Activated T-helper 1 cell treated with anti-CD3 and anti-CD28 coated beads, Interleukin-2, amount 50 U/mL, for 16 hours (primary cell): ENCODE measurements at places on chromosomes 4 and X.

- no peak for DNase-seq
Observed at GRCh38 chrX:45240301-45240700, 39.6 kb upstream of the DIPK2B start.

DNA sequence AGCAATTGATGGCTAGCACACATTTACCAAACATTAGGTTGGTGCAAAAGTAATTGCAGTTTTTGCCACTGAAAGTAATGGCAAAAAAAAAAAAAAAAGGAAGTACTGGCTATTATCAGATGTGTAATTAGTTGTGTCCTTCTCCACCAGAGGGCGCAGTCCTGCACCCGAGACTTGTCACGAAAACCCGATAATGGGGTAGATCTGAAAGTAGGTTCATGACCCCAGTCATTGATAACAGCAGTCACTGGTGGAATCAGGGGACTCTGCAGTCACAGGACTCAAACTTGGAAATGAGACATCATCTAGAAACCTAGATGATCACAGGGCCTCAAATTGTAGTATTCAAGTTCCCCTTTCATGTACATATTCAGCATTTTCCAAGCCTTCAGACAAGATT, 13.1 kb upstream of the ACOT9 start:
- peak; percentile 24 for DNase-seq

- DNase-seq, result no peak
Observed at GRCh38 chr4:16240300-16240699, 14.0 kb upstream of the TAPT1 start.

- no peak for DNase-seq
Observed at GRCh38 chr4:113080050-113080449, 30.6 kb downstream of the ANK2 start.

- DNase-seq, result no peak
Observed at GRCh38 chr4:80101071-80101791, 28.2 kb upstream of the ANTXR2 start.

DNA sequence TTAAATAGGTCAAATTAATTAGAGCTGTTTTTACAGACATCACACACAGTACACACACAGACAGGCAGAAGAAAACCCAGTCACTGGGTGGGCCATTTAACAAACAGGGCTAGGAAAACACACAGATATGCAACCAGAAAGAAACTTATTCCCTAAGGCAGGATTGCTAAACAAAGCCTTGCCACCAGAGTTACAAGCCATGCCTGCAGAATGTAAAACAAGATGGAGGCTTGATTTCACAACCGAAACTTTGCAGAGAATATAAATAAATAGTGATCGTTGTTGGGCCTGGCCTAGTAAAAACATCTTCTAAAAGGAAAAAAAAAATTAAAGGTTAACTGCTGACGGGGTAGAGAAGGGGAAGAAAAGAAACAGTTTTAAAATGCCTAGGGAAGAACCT, 212.3 kb downstream of the NAP1L3 start:
- DNase-seq, result no peak

- no peak for DNase-seq
Observed at GRCh38 chrX:136828830-136829229, 48.1 kb upstream of the ARHGEF6 start.

DNA sequence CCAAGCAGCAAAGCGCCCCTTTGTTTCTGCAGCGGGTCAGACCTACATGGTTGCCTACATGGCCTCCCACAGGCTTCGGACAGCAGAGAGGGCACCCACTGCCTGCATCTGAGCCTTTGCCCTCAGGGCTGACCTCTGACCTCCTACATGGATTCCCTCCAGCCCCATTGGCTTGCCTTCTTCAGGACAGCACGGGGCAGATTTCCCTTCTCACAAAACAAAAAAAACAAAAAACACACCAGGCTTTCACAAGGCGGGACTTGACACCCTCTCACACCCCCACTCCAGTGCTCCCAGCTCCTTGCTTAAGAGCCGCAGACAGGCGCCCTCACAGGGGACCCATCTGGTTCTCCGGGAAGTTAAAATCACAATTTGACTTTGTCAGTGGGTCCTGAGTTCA, 32.9 kb downstream of the ZFYVE28 start:
- DNase-seq, result no peak

GRCh38 chr4:15144249-15144966, 142.1 kb downstream of the CPEB2 start:
- no peak for DNase-seq

DNA sequence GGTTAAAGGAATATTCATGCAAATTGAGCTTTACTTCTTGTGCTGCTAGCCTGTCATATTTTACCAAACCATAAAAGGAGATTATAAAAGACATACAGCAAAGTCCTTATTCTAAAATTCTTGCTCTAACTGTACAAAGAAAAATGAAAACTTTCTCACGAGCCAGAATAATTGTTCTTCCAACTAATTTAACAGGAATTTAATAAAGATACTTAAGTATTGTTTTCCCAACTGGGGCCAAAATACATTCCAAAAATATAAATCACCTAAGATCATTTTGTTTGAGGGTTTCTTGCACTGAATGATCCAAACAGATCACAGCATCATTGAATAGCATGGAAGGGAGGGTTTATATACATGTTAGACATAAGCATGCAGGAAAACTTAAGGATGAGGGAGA, 127.1 kb upstream of the PCDH18 start:
- no peak for DNase-seq

- DNase-seq, result no peak
Observed at GRCh38 chrX:22135171-22135711, 103.1 kb downstream of the PHEX start.

- DNase-seq, result peak; percentile 97
Observed at GRCh38 chr4:8440492-8441311, at the start of the genes ACOX3 and TRMT44. ACOX3 (minus strand) TSS chr4:8440723; CDS start chr4:8416521, 24,202 bp downstream. TRMT44 (plus strand) TSS chr4:8440777; CDS start chr4:8440823, 46 bp downstream.

DNA sequence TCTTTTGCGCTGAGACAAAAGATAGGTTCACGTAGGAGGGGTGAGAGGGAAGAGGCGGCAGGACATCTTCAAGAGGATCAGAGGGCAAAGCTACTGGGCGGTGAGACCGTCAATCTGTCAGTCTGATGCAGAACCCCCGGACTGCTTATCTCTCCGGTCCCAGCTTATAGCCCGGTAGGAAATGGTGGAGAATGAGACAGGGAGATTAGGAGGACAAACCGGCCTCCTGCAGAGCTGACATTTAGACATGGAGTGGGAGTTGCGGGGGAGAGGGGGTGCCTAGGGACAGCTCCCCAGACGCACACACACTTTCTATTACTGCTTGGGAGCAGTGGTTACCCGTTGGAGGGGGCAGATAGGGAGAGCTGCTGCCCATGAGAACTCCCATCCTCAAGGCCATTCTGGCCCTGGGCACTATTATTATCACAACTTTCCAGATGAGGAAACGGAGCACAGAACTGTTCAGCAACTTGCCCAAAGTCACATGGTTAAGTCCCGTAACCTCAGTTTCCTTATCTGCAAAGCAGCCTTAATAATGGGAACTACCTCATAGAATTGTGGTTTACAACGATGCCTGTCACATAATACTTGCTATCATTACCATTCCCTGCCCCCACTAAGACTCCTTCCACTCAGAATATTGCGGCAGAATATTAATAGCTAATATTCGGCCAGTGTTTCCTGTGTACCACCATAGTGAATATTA, 1.1 kb upstream of the HDAC6 start:
- DNase-seq, result no peak

DNA sequence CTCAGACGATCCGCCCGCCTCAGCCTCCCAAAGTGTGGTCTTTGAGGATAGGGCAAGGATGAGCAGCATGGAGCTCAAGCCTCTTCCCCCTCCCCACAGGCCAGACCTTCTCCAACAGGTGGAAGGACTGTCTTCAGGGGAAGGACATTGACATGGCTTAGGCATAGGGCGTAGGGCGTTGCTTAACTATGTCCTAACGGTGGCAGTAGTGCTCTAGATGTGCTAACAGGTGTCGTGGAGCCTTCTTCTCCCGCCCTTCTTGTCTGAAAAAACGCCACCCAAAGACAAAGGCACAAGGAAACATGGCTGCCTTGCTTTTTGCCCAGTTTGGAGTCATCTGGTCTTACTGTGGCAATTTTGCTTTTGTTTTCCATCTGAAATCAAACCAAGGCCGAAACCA, 219.8 kb downstream of the OR13H1 start:
- DNase-seq, result peak; percentile 70

- peak; percentile 53 for DNase-seq
Observed at GRCh38 chr4:75939890-75940691, 722 bp downstream of the NAAA start.

GRCh38 chr4:140732780-140733179, 23.4 kb downstream of the TBC1D9 start:
- no peak for DNase-seq

DNA sequence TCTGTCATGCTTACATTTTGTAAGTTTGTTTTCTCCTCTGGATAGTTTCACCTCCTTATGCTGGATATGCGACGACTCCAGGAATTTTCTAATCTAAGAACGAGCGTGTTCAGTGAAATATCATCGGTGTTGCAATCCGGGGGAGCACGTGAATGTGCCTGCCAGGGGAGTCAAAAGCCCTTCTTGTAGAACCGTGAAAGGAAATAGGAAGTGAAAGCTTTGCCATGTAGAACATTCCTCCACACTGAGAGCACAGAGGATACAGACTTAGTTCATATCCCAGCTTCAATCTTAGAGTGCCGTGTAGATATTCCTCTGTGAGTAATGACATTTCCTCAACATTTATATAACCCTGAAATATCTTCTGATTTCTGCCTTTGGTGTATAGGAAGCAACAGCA, 121.2 kb downstream of the VEGFC start:
- DNase-seq, result no peak

DNA sequence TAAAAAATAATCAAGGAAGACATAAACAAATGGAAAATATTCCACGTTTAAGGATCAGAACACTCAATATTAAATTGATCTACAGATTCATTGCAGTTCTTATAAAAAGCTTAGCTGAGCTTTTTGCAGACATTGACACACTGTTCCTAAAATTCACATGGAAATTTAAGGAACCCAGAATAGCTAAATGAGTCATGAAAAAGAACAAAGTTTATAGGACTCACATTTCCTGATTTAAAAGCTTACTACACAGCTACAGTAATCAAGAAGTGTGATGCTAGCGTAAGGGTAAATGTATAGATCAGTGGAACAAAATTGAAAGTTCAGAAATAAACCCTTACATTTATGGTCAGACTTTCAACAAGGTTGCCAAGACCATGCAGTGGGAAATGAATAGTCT, 33.1 kb downstream of the NSUN7 start:
- DNase-seq, result no peak

DNA sequence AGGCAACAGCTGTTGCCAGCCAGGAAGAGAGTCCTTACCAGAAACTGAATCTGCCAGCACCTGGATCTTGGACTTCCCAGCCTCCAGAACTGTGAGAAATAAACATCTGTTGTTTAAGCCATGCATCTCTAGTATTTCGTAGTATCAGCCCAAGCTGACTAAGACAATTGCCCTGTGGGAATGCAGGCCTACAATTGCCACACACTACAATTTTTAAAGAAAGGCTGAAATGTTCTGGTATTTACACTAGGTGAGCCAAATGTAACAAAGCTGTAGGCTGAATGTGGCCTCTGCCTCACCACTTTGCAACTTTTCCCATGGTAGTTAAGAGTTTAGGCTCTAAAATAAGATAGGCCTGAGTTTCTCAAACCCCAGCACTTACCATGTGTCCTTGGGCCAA, 59.1 kb downstream of the SPATA18 start:
- no peak for DNase-seq

DNA sequence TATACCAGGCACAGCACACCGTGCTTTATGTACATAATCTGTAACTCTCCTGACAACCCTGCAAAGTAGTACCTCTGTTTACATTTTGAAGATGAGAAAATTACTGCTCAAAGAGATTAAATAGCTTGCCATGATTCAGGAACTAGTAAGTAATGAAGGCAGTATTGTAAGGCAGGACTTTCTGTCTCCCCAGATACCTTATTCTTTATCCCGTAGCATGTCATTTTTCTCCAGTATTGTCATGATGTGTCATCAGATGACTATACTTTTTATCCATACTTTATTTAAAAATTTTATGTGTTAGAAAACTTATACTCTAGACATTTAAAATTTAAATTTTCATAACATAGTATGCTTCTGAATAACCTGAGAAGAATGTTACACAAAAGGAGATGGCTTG, 188.3 kb upstream of the NUDT6 start:
- DNase-seq, result no peak

GRCh38 chr4:19358015-19358414, 893.7 kb upstream of the SLIT2 start:
- DNase-seq, result no peak

GRCh38 chr4:109234596-109234995, 67.9 kb downstream of the COL25A1 start:
- DNase-seq, result no peak

GRCh38 chrX:104432321-104432720, 133.7 kb upstream of the IL1RAPL2 start:
- no peak for DNase-seq

DNA sequence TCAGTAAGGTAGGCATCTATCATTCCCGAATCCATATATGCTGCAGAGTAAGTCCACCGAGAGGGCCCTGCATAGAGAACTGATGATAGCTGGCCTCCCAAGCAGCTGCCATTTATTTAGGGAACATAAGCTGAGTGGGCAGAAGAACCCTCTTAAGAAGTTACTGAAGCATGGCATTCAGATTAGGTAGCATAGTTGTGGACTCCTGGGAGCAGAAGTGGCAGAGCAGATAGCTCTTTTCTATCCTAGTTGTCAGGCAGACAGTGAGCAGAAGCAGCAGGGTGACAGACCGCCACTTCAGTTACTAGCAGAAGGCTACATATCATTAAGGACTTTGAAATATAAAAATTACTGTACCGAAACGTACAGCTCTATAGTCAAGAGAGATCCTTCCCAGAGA, 454.7 kb downstream of the PPP4R3C start:
- no peak for DNase-seq

- DNase-seq, result no peak
Observed at GRCh38 chrX:14896273-14896672, 23.1 kb downstream of the MOSPD2 start.

DNA sequence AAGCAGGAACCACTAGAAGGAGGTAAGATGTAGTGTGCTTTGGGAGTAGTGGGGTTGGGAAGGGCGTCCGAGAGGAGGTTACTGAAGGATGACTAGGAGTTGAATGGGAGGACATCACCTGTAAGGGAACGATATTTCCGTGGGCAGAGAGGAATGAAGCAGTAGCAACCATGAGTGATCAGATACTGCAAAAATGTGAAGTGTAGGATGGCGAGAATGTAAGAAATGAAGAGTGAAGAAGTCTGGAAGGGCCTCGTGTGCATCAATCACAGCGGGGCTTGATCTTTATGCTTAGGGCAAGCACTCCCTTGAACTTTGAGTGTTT, 594 bp downstream of the MSMO1 start:
- no peak for DNase-seq

DNA sequence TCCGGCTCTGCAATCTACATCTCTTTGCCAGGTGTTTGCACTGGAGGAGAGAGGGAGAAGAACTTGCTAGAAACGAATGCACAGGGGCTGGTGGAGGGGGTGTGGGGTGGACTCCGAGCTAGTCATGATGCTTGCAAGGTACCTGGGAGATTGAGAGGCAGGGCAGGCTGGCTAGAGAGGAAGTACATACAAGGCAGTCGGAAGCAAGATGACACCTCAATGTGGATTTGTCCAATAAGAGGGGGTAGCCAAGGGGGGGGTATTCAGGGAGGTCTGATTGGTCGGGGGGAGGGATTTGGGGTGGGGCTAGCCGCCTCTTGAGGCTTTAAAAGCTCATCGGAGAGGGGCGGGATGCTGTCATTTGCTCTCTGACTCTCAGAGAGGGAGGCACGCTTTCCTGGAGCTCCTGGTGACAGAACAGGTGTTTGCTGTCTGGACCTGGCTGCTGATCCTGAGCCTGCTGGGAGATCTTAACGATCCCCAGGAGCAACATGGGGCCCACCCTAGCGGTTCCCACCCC, at the start of gene GPR50:
Gene GPR50 (plus strand): TSS at position 354 of the 520 bp plus-strand sequence. CDS start 138 bp downstream, at position 492.
- no peak for DNase-seq

- no peak for DNase-seq
Observed at GRCh38 chrX:40243755-40244515, 146.2 kb upstream of the BCOR start.
